ENCODE measurements at places on chromosomes 1 and 21. TPM values are rescaled to one million over a fixed set of nuclear protein-coding genes. Genes with fewer than 3 reads are reported as not detected.

DNA sequence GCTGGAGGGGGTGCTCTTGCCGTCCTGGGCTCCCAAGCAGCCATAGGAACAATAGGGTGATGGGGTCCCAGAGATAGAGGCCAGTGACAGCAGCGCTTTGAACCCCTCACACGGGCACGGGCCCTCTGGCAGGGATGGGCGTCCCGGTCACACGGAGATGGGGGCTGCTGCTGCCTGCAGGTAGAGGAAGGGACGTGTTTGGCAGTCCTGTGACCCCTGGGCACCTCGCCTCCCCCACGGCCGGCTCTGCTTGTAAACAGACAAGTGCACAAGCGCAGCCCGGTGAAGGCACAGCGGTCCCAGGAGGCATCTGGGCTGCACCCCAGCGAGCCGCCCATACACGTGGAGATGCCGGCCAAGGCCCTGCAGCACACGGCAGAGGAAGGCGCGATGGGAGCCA is 36.5 kb upstream of the PDE9A start:
- H3K27ac ChIP-seq, result no peak overlapping the region
- no peaks in the 10 kb centered on the region for H3K27me3 ChIP-seq
- no peak for DNase-seq
- H3K4me3 ChIP-seq, result no peak overlapping the region
- H3K36me3 ChIP-seq, result no peaks in the 10 kb centered on the region
- H3K4me1 ChIP-seq, result peaks cover 3% of the 10 kb centered on the region

DNA sequence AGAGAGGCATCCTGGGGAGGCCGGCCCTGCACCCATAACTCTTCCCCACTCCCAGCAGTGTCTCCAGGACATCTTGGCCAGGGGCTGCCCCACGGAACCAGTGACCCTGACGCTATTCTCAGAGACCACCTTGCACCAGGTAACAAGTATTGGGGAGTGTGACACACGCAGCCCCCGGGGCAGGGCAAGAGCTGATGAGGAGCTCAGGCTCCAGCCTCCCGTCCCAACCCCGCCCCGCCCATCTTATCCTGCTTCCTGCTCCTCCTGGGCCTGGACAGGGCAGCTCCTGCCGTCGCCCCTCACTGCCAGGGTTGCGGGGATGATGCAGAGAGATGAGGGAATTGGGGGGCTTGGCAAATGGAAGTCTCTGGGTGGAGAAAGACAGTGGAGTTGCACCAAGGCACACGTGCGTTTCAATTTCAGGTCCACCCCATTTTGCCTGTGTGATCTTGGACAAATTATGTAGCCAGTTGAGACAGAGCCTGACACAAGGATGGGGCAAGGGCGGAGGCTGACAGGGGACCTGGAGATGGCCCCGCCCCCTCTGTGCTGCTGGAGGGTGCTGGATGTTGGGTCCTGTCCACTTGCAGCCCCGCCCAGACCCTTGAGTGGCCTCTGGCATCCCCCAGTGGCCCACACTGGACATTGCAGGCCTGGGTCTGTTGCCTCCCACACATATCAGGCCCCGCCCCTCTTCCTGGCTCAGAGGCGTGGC is 10.7 kb downstream of the CLCNKA start:
- peaks cover 5% of the 10 kb centered on the region for H3K4me1 ChIP-seq
- peak; percentile 63 for DNase-seq

GRCh38 chr21:29017639-29018237 is 1.4 kb downstream of the RWDD2B start:
- H3K36me3 ChIP-seq, result no peaks in the 10 kb centered on the region
- H3K4me1 ChIP-seq, result peaks cover 12% of the 10 kb centered on the region
- no peak overlapping the region for H3K27ac ChIP-seq
- no peak for DNase-seq
- H3K27me3 ChIP-seq, result no peaks in the 10 kb centered on the region

- peaks cover 15% of the 10 kb centered on the region for H3K4me1 ChIP-seq
- no peak for DNase-seq
- H3K27ac ChIP-seq, result peak overlapping the region; percentile 77
- no peaks in the 10 kb centered on the region for H3K36me3 ChIP-seq
- H3K27me3 ChIP-seq, result no peaks in the 10 kb centered on the region
- no peak overlapping the region for H3K4me3 ChIP-seq
These were observed 9.5 kb upstream of the BTG2 start for GRCh38 chr1:203295796-203296195.

DNA sequence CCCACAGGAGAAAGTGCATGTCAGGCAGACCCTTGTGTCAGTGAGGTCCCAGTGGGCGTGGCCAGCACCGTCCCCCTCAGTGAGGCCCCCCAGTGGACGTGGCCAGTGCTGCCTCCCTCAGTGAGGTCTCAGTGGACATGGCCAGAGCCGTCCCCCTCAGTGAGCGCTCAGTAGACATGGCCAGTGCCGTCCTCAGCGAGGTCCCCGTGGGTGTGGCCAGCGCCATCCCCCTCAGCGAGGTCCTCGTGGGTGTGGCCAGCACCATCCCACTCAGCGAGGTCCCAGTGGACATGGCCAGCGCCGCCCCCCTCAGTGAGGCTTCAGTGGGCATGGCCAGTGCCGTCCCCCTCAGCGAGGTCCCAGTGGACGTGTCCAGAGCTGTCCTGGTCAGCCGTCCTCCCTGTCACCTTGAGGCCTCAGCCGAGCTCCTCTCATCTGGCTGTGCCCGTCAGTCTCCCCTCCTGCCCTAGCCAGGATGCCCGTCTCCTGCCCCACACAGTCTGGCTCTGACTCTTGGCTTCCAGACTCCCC is 35.5 kb downstream of the PDE9A start:
- H3K36me3 ChIP-seq, result peaks cover 39% of the 10 kb centered on the region
- H3K27ac ChIP-seq, result no peak overlapping the region
- H3K4me3 ChIP-seq, result no peak overlapping the region
- no peaks in the 10 kb centered on the region for H3K27me3 ChIP-seq
- DNase-seq, result no peak

DNA sequence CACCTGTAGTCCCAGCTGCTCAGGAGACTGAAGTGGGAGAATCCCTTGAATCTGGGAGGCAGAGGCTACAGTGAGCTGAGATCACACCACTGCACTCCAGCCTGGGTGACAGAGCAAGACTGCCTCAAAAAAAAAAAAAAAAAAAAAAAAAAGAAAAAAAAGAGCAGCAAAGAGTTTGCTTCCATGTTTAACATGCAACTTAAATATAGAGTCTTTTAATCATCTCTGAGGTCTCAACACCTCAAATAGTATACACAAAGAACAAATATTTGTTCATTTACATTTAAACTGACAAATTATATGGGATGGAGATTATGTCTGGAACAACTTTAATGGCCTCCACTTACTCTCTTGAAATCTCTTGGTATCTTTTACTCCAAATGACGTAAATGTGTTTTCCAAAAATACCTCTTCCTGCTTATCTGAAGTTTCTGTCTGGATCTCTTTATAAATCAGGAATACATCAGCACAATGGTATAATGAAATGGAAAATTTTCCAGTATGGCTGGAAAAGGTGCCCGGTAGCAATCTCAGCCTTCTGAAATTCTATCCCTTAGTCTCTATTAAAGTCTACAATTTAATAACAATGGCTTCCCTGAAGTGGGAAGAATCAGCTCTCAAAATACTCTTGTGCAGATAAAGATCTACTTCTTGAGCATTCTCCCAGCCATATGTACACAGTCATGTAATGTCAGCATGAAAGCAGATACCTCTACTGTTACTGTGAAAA is 258.5 kb downstream of the OMA1 start:
- no peaks in the 10 kb centered on the region for H3K27me3 ChIP-seq
- DNase-seq, result no peak
- H3K36me3 ChIP-seq, result no peaks in the 10 kb centered on the region
- no peak overlapping the region for H3K27ac ChIP-seq
- no peak overlapping the region for H3K4me3 ChIP-seq

Gene DDAH1
- 52.0 TPM for total RNA-seq

Measured in Peyer's patch (tissue), 4 donors.